ENCODE measurements at places on chromosomes 12 and 14.

DNA sequence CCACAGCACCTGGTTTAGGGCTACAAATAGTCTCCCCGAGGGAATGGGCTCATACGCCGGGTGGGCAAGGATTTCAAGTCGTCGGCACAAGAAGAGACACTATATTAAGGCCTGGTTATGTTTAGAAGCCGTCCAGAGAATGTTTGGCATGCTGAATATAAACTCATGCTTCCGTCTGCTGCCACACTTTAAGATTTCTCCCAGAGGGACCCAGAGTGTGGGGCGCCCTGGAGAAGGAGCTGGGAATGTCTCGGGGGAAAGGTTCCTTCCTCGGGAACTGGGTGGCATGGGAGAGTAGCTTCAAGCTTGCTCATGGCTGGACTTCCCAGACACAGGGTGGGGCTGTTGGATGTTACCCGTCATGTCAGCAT is 295.7 kb downstream of the CACNA1C start:
- DNase-seq: no peak

DNA sequence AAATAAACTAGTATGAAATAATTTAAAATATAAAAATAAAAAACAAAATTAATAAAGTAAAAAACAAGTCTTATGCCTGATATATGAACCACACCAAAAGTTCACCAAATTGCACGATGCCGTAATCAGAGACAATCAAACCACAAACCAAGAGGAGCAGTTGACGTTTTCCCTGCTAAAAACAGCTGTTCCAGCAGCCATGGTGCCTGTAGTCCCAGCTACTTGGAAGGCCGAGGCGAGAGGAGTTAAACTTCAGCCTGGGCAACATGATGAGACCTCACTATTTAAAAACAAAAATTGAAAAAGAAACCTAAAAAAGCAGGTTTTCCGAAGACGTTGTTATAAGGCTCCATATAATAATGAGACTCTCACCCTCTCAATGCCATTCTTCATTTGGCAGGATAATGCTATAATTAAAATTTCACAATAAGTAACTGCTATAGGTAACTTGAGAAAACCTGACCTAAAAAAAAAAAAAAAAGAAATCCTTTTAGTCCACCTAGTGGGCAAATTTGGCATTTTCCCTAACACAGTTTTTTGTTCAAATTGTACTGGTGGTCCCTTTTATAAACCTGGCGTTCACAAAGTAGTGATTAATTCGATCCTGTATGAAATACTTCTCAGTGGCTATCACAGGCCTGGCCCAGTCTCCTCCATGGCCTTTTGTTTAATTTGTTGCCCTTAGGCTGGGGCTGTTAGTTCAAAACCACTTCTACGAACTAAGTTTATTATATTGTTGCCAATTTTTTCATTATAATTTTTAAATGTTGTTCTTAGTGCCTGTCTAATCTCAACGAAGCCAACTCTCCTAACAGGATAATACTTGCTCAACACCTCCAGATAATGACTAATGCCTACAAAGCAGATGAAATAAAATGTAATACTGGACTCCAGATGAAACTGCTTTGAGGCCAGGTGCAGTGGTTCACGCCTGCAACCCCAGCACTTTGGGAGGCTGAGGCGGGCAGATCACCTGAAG is 62.1 kb downstream of the TNFAIP2 start:
- peak; percentile 21 for DNase-seq

- no peak for DNase-seq
Measured at GRCh38 chr12:109586385-109587296, 13.0 kb downstream of the MVK start.

DNA sequence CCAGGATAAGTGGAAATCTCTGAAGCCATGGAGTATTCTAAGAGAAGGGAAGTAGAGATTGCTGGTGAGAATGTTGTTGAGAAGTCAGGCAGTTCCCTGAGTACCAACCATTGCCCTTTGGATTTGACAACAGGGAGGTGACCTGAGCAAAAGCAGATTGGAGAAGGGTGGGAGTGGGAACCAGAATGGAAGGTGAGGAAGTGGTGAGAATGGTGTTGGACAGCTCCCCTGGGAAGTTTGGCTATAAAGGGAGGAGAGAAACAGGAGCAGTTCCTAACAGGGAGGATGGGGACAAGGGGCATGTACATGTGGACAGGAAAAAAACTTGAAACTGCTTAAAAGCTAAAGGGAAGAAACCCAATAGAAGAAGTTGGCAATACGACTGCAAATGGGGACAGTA is 198.1 kb downstream of the ETV6 start:
- DNase-seq: no peak

DNA sequence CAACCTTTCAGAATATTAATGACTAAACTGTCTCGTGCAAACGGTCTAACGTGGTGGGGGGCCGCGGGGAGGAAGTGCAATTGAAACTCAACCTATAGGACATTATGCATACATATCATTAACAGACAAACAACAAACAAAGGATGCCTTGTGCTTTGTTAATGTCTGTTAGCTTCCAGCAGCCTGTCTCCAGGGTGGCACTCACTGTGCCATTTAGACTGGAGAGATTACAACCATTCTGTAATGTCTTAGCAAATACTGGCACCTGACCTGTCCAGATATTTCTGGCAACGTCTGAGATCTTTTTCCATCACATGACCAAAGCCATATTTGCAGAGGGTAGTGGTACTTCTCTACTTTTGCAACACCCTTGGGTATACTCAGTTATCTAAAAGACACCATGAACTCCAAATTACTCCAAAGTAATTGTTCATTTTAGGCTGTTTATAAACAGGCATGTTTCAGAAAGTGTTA is 11.6 kb downstream of the BHLHE41 start:
- no peak for DNase-seq

DNA sequence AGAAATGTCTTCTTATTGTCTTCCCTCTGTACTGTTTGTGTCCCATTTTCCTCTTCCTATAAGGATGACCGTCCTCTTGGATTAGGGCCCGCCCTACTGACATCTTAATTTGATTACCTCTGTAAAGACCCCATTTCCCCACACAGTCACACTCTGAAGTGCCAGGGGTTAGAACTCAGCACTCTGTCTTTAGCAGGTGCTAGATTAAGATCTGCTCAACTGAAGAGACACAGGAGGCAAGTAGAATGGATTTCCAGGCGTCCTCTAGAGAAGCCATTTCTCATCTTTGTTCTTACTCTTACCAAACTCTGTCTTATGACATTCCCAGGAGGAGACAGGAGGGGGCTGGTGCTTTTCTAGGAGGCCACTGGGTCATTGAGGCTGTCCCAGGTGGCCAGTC is 50.8 kb downstream of the VCPKMT start:
- DNase-seq: no peak

DNA sequence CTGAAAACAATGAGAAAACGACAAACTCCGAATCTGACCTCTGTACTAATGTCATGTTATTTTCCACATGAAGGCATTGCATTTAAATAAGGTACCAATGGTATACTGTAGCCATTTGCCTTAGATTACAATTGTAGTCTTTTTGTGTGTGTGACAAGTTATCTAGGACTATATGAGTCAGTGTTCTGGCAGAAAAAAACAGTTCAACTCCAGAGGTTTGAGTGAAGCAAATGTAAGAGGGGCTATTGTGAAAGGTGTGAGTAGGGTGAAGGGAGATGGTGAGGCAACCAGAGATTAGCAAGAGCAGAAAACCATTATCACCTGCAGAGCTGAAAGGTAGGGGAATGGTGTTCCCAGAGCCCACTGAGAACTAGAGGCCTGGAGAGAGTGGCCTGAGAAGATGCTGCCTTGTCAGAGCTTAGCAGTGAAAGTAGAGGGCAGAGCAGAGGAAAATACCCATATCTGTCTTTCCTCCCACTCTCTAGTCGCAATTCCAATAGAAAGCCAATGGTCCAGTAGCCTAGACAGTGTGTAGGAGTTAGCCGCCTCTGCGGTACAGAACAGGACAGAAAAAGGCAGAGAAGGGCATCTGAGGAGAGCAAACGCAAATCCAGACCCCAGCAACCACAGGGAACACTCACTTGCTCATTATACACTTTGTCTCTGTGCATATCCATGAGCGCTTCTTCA is 112.2 kb downstream of the DYRK2 start:
- DNase-seq: no peak

DNA sequence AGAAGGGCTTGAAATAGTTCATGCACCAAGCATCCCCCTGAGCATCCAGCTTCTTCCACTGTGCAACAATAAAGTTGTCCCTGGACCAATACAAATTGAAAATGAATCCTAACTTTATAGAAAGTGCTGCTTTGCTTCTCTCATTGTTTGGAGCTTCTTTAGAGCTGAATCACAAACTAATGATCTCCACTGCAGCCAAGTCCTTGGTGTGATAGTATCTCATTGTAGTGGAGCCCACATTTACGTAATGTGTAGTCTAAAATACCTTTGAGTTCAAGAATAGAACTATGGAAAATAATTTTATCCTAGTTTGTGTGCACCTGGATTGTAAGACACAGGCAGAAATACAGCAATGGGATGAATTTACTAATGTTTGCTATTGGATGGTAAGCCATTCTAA is 319.9 kb downstream of the EGLN3 start:
- DNase-seq: no peak

DNA sequence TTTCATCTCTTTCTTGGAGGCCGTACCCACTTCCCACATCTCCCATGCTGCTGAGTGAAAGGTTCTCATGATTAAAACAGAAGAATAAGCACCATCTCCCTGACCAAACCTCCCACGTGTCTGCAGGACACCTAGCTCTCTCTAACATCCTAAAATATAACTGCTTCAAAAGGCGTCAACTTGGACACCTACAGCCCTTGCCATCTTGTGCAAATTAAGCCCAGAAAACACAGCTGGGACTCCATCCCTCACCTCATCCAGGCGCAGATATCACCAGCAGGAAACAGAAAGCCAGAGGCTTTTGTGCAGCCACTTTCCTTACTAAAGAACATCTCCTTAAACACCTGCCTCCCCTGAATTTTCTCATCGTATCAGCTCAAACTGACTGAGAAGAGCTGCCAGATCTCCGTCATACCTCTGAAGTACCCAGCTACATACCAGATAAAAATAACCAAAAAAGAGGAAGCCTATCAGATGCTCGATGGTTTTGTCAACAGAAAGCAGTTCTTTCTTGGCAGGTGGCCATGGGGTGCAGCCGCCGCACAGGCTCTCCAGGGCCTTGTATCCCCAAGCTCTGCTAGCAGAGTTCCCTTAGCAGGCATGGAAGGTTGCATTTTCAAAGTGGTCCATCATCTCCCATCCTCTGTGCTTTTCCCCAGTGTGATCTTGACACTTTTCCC is 28.8 kb downstream of the MAP3K9 start:
- DNase-seq: peak; percentile 47

GRCh38 chr12:111981987-111982386 is 31.0 kb downstream of the TMEM116 start:
- no peak for DNase-seq

DNA sequence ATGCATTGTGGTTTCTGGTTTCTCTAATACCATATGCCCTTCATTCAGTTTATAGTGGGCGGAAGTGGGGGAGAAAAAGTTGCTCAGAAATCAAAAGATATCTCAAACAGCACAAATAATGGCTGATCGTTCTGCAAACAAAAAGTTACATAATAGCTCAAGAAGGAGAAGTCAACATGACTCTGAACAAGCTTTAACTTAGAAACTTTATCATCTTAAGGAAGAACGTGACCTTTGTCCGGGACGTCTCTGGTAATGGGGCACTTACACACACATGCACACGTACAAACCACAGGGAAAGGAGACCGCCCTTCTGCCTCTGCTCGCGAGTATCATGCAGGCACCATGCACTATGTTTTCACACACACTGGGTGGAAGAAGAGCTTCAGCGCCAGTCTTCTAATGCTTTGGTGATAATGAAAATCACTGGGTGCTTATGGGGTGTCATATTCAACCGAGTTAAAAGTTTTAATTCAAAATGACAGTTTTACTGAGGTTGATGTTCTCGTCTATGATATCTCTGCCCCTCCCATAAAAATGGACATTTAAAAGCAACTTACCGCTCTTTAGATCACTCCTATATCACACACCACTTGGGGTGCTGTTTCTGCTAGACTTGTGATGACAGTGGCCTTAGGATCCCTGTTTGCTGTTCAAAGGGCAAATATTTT is 4.7 kb downstream of the FOS start:
- peak; percentile 82 for DNase-seq

DNA sequence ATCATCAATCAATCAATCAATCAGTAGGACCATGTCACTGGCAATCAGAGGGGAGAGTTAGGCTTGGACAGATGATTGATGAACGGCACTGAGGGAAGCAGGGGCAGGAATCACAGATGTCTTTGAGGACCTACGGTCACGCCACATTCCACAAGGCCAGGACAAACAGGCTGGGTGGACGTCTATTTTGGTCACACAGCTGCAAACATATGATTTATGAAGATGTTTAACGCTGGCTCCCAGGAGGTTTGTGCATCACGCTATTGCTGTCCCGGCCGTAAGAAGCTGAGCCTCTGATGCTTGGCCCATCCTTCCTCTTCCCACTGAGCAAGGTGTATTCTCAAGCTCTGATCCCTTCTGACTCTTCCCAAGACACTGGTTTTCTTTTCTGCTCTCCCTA is 160.8 kb downstream of the FOXN3 start:
- DNase-seq: no peak

DNA sequence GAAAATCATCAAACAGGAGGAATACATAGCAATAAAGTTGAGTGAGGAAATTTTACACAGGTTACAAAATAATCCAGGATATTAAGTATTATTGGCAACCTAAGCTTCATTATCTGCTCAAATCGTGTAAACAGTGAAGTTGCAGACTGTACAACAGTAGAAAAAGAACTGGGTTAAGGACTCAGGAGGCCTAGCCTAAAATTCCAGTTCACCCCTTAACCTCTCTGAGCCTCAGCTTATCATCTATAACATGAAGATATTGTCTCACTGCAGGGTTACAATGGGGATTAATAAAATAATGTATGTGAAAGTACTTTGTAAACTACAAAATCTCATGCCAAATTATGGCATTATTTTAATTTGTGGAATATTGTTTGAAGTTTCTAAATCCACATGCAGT is 26.0 kb downstream of the DDHD1 start:
- DNase-seq: no peak

DNA sequence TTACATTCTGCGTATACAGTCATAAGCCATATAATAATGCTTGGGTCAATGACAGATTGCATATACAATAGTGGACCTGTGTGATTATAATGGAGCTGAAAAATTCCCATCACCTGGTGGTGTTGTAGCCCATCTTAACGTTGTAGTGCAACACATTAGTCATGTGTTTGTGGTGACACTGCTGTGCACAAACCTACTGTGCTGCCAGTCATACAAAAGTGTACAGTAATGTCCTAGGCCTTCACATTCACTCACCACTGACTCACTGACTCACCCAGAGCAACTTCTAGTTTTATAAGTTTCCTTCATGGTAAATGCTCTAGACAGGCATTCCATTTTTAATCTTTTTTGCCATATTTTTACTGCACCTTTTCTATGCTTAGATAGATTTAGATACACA is 194.8 kb upstream of the SEL1L start:
- DNase-seq: no peak

- DNase-seq: no peak
Measured at GRCh38 chr14:76752744-76753143, 8.5 kb upstream of the VASH1 start.

- no peak for DNase-seq
Measured at GRCh38 chr14:77498984-77499527, 440 bp upstream of the ISM2 start.

GRCh38 chr12:71652656-71653055 is 11.0 kb downstream of the ZFC3H1 start:
- no peak for DNase-seq
